ACHN (cell line): ENCODE measurements at places on chromosomes 1 and 21.

GRCh38 chr1:4637616-4638344 lies 16.6 kb upstream of the AJAP1 start:
- DNase-seq, result no peak

DNA sequence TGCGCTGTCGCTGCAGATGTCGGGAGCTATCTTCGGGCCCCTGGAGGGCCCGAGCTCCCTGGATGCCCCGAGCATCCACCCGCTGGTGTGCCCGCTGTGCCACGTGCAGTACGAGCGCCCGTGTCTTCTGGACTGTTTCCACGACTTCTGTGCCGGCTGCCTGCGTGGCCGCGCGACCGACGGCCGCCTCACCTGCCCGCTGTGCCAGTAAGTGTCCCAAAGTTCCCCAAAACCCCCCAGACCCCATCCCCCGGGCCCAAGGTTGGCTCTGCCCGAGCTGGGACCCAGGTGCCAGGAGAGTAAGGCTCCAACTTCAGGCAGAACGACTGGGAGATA lies 569 bp downstream of the RNF207 start:
- no peak for DNase-seq

GRCh38 chr1:221371705-221372104 lies 370.2 kb downstream of the DUSP10 start:
- no peak for DNase-seq

DNA sequence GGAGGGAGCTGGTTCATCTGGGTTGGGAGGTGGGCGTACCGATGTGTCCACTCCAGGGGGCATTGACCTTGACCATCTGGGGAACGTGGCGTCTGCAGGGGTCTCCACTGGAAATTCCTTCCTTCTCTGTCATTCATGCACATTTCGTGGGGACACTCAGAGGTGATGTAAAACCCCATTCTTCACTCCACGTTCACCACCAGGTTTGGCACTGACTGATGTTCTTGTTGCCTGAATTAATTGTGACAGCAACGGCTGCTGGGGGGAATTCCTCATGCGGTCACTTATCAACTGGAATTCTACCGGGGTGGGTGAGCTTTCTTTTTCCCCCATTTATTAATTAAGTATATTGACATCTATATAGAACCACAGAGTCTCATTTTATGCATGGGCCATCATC lies 18.1 kb upstream of the POFUT2 start:
- DNase-seq, result no peak

DNA sequence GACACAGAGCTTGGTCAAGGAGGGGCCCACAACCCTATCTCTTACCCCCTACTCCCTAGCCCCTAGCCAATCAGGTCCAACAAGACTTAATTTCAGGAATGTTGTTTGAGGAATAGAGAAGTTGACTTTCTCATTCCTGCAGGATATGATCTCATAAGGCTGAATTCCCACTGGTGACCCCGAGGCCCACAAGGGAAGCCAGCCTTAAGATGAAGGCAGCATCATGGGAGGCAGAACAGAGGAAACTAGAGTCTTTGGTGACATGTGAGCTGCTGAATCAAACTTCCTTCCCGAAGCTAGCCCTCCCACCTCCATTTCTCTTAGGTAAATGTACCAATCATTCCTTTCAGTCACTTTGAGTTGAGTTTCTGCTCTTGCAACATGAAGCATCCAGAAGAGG lies 9.1 kb upstream of the PDIK1L start:
- no peak for DNase-seq

GRCh38 chr1:4416189-4416588 lies 238.2 kb upstream of the AJAP1 start:
- DNase-seq, result no peak

- DNase-seq, result no peak
These were observed 3.9 kb downstream of the RNF220 start for GRCh38 chr1:44408632-44409602.

- no peak for DNase-seq
These were observed 14.1 kb upstream of the GPX7 start for GRCh38 chr1:52588027-52588426.

- DNase-seq, result no peak
These were observed 22.0 kb downstream of the EIF4G3 start for GRCh38 chr1:21154717-21155116.

- no peak for DNase-seq
These were observed 4.3 kb downstream of the LPAR3 start for GRCh38 chr1:84888753-84889152.

DNA sequence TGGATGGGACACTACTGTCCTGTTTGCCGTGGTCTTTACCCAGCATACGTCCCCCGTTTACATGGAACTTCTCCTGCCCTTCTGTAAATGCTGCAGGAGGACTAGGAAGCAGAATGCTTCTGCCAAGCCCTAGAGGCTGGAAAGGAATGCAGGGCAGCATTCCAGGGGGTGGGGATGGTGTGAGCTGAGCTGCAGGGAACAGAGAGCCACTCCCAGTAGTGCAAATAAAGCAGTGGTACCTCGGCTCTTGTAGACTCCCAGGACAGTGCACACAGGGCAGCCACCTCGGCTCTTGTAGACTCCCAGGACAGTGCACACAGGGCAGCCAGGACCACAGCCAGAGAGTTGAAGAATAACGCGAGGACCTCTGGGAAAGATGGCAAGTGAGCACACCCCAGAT lies 35.4 kb downstream of the PTPRU start:
- peak; percentile 71 for DNase-seq

GRCh38 chr1:156525856-156526489 lies 25.4 kb upstream of the MEF2D start:
- DNase-seq, result no peak

GRCh38 chr1:210151052-210151672 lies 81.4 kb upstream of the SERTAD4 start:
- no peak for DNase-seq

GRCh38 chr1:222060210-222060916 lies 318.5 kb upstream of the DUSP10 start:
- DNase-seq, result no peak

DNA sequence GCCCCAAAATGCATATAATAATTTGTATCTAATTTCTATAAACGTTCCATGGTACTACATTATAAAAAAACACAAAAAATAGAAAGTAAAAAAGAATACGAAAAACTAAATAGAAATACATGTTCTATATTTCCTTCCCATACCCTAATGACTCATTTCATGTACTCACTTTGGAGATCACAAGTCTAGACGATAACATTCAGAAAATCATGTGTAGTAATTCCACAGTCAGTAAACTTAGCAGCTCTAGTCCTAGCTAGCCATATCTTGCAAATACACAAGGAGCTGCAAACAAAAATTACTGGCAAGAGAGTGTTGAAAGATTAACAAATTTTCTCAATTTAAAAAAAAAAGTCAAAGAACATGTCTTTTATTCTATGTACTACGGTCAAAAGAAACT lies 1.4 kb downstream of the GOLPH3L start:
- no peak for DNase-seq

DNA sequence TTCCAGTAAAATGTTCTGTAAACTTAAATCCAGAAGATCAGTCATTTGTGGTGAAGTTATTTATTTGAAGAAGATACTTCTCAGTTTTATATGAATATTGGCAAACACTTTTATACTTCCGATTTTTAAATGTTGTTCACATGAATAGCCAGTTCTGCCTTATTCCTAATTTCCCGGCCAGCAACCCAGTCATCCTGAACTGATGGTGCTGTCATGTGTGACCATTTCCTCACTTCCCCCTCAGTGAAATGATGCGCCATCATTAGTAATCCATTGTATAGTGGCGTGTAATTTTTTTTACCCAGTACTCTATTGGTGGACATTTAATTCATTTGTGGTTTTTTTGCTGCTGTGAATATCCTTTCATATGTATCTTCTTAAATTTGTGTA lies 16.4 kb downstream of the GPSM2 start:
- DNase-seq, result peak; percentile 84

DNA sequence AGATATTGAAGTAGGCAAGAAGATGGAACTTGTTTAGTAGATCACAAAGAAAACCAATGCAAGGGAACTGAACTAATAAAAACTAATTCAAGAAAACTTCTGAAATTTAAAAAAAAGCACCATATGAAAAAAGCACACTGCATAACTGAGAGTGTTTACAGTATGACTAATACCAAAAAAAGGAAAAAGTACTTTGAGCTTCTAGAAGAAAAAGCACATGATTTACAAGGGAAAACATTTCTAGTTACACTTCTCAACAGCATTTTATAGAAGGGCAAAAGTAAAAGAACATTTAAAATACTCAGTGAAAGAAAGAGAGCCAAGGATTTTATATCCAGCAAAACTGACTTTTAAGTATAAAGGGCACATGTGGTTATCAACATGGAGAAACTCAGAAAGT lies 233.6 kb downstream of the RPS6KC1 start:
- DNase-seq, result no peak

GRCh38 chr1:145983206-145983675 lies 13.1 kb downstream of the TXNIP start:
- DNase-seq, result no peak

GRCh38 chr1:65688215-65688566 lies 104.5 kb upstream of the PDE4B start:
- DNase-seq, result no peak

DNA sequence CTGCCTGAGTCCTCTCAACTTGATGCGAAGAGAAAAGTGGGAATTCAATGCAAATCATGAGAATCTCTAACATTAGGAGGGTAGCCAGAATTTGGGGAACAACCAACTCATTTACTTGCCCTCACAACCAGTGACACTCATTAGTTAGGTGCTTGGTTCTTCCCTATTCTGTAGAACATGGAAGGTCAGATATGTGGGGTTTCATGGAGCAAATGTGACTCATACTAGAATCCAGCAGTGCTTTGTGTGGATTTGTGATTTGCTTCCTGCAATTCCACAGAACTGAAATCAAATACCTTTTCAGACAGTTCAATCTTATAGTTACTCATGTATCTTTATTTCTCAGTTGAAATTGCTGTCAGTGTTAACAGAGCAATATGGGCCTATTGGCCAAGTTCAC lies 6.9 kb upstream of the ETV3 start:
- no peak for DNase-seq

- DNase-seq, result no peak
These were observed 189.5 kb downstream of the RASAL2 start for GRCh38 chr1:178283409-178283808.

GRCh38 chr1:204102739-204103430 lies 30.0 kb downstream of the SOX13 start:
- DNase-seq, result no peak

DNA sequence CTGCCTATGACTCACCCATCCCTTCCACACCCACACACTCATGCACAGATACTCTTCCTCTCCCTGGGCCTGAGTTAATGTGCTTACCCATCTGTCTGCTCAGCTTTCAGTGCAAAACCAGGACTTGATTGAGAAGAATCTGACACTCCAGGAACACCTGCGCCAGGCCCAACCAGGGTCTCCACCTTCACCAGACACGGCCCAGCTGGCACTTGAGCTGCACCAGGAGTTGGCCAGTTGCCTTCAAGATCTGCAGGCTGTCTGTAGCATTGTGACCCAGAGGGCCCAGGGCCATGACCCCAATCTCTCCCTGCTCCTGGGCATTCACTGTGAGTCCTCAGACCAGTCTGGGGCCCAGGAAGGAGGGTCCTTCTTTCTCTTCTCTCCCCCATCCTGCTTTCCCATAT lies 3.5 kb upstream of the SH3BGRL3 start:
- no peak for DNase-seq

GRCh38 chr1:116258668-116259419 lies 114.2 kb upstream of the ATP1A1 start:
- DNase-seq, result no peak
